ENCODE measurements at places on chromosomes 1 and 21. TPM values are rescaled to one million over a fixed set of nuclear protein-coding genes. Genes with fewer than 3 reads are reported as not detected.

DNA sequence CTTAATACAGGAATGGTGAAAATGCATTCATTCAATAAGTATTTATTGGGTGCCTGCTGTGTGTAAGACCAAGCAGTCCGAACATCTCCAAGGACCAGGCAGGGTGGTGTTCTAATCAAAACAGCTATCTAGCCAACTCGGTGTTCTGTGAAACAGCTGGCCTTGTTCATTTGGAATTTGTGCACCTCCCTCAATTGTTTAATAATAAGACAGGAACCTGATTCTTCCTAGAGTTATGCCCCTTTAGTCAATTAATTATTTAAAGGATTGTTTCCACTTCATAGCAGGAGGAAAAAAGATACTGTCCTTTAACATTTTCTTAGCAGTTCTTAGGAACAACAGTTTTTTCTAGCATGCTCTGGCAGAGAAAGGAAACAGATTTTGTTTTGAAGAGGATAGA, 30.4 kb downstream of the S100A10 start:
- H3K27ac ChIP-seq = no peak overlapping the region
- no peak for DNase-seq
- no peak overlapping the region for H3K4me3 ChIP-seq
- H3K4me1 ChIP-seq = no peaks in the 10 kb centered on the region

- peaks cover 70% of the 10 kb centered on the region for H3K4me1 ChIP-seq
- H3K4me3 ChIP-seq = no peak overlapping the region
- no peak overlapping the region for H3K27ac ChIP-seq
- DNase-seq = no peak
Observed at GRCh38 chr1:41851589-41851988, 67.1 kb downstream of the HIVEP3 start.

DNA sequence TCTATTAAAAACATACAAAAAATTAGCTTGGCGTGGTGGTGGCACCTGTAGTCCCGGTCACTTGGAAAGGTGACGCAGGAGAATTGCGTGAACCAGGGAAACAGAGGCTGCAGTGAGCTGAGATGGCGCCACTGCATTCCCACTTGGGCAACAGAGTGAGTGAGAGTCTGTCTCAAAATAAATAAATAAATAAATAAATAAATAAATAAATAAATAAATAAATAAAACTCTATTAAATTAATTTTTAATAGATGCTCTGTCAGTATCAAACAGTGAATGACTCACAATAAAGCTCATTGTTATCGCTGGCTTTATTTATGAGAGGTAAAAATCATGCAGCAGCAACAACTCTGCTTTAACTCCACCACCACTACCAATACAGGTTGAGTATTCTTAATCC, 72.8 kb downstream of the ABL2 start:
- H3K36me3 ChIP-seq = no peaks in the 10 kb centered on the region
- H3K27ac ChIP-seq = no peak overlapping the region
- H3K27me3 ChIP-seq = no peaks in the 10 kb centered on the region
- peaks cover 12% of the 10 kb centered on the region for H3K4me1 ChIP-seq
- no peak overlapping the region for H3K4me3 ChIP-seq

DNA sequence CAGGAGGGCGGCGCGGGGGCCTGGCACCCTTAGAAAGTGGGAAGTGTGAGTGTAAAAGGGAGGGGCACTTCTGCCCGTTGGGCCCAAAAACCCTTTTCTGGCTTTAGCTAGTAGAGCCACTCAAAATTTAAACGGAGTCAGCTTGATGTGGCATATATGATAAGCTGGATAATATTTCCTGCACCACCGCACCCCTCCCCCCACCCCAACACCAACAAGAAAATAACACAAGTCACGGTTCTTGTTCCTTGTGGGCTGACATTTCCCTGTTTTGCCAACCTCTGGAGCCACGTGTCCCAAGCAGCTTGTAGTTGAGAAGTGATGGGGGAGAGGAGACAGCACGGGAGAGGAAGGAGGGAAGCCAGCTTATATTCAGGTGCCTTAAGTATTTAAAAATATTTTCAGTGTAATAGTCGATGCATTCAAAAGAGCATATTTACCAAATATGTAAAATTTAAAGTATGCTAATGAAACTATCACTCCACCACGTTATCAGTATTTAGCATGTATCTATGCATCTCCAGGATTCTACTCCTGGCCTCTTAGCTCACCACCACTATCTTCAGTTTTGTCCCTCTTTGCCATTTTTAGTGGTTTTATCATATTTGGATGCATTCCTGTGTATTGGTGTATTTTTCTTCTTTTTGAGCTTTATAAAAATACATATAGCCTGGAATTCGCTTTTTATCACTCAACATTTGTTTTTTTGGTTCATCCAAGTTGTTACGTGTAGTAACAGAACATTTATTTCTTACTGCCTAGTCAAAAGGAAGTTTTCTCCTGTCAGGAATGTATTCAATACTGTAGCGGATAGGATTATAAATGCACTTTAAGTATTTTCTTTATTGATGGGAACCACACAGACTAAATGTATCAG, 773 bp upstream of the DDX59 start:
- H3K4me3 ChIP-seq = peak overlapping the region; percentile 99
- peaks cover 7% of the 10 kb centered on the region for H3K36me3 ChIP-seq
- DNase-seq = no peak

DNA sequence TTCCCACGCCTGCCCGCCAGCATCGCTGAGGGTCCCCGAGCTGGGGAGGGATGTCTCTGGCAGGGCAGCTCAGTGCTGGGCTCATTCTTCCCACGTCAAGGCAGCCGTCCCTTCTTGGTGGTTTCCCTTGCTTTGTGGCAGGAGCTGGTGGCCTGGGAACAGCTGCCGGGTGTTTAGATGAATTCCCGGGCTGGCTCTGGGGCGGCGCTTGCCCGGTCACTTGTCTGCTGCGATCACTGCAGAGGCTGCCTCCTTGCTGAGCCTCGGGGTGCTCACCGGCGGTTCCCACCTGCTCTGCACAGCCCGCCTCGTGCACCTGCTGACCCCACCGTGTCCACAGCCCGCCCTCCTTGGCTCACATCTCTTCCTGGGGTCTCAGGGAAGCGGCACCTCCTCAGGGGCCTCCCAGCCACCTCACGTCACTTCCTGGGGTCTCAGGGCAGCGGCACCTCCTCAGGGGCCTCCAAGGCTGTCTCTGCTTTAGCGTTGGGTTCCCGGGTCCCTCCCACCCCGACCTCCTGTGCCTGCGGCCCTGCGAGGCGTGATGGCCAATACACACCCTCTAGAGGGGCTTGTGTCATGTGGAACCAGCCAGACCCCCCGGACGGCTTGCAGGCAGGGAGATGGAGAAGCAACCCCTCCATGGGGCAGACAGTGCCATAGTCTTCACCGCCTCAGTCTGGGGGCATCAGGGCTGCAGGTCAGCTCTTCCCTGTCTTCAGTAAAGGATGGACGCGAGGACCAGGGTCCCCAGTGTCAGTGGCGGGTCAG, 13.5 kb downstream of the COL18A1 start:
- peaks cover 4% of the 10 kb centered on the region for H3K27me3 ChIP-seq
- DNase-seq = no peak
- no peak overlapping the region for H3K27ac ChIP-seq
- no peaks in the 10 kb centered on the region for H3K4me1 ChIP-seq

DNA sequence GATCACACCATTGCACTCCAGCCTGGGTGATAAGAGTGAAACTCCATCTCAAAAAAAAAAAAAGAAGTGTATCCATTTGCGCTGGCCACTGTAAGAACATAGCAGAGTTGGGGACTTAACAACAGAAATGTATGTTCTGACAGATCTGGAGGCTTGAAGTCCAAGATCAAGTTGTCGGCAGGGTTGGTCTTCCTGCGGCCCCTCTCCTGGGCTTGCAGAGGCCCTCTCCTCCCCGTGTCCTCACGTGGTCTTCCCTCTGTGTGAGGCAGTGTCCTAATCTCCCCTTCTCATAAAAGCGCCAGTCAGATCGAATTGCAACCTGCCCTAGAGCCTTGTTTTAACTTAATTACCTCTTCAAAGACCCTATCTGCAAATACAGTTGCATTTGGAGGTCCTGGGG, 52.6 kb downstream of the MT1HL1 start:
- H3K27me3 ChIP-seq = peaks cover 5% of the 10 kb centered on the region
- DNase-seq = no peak
- no peaks in the 10 kb centered on the region for H3K36me3 ChIP-seq
- H3K4me1 ChIP-seq = no peaks in the 10 kb centered on the region

- DNase-seq = no peak
- H3K36me3 ChIP-seq = peaks cover 8% of the 10 kb centered on the region
- no peak overlapping the region for H3K4me3 ChIP-seq
- no peak overlapping the region for H3K27ac ChIP-seq
Observed at GRCh38 chr21:45040157-45040711, 34.1 kb upstream of the ADARB1 start.

DNA sequence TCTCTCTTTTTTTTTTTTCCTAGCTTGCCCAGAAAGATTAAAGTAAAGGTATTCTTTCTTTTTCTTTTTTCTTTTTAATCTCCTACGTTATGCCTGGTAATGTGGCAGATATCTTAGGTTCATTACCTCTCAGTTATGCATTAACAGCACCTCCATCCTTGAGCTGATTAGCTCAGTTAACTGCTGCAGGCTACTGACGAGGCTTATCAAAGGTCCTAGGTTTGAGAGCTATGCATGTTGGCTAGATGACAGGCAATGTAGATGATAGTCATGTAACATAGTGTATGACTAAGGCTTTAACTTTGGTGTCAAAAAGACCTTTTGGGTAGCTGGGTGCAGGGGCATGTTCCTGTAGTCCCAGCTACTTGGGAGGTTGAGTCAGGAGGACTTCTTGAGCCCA, 53.7 kb upstream of the CACYBP start:
- H3K27ac ChIP-seq = no peak overlapping the region
- DNase-seq = no peak
- H3K36me3 ChIP-seq = no peaks in the 10 kb centered on the region
- H3K4me1 ChIP-seq = no peaks in the 10 kb centered on the region

GRCh38 chr1:232524056-232524455, 105.9 kb downstream of the SIPA1L2 start:
- H3K27me3 ChIP-seq = peaks cover 8% of the 10 kb centered on the region
- no peak overlapping the region for H3K4me3 ChIP-seq
- peaks cover 26% of the 10 kb centered on the region for H3K4me1 ChIP-seq
- no peaks in the 10 kb centered on the region for H3K36me3 ChIP-seq
- no peak overlapping the region for H3K27ac ChIP-seq

GRCh38 chr1:91700332-91700731, 185.6 kb downstream of the TGFBR3 start:
- H3K4me3 ChIP-seq = no peak overlapping the region
- H3K4me1 ChIP-seq = peaks cover 75% of the 10 kb centered on the region
- DNase-seq = no peak
- H3K27me3 ChIP-seq = peaks cover 28% of the 10 kb centered on the region
- peak overlapping the region; percentile 81 for H3K27ac ChIP-seq

GRCh38 chr1:241453732-241454131, 65.8 kb downstream of the FH start:
- H3K27me3 ChIP-seq = no peaks in the 10 kb centered on the region
- no peaks in the 10 kb centered on the region for H3K36me3 ChIP-seq
- no peaks in the 10 kb centered on the region for H3K4me1 ChIP-seq
- H3K4me3 ChIP-seq = no peak overlapping the region
- H3K27ac ChIP-seq = no peak overlapping the region

DNA sequence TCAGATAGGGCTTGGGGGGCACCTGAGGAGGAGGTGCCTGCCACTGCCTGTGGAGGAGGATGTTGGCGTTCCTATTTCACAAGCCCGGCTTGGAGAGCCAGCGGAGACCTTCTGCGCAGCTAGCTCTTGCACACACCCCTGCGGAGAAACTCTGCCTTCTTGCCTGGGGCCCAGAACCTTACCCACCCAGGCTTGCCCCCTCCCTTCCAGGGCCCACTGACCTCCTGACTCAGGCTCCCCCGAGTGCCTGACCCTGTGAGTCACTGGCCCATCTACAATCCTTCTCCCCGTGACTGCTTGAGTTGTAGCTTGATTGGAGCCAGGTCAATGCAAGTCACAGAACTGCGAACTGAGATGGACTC, 3.4 kb downstream of the HES2 start:
- no peak overlapping the region for H3K4me3 ChIP-seq
- H3K4me1 ChIP-seq = peaks cover 6% of the 10 kb centered on the region
- DNase-seq = no peak
- H3K27ac ChIP-seq = no peak overlapping the region
- H3K27me3 ChIP-seq = peaks cover 17% of the 10 kb centered on the region

GRCh38 chr21:41480086-41480690, 27.8 kb downstream of the TMPRSS2 start:
- no peaks in the 10 kb centered on the region for H3K27me3 ChIP-seq
- H3K4me3 ChIP-seq = no peak overlapping the region
- no peak for DNase-seq
- H3K4me1 ChIP-seq = no peaks in the 10 kb centered on the region

DNA sequence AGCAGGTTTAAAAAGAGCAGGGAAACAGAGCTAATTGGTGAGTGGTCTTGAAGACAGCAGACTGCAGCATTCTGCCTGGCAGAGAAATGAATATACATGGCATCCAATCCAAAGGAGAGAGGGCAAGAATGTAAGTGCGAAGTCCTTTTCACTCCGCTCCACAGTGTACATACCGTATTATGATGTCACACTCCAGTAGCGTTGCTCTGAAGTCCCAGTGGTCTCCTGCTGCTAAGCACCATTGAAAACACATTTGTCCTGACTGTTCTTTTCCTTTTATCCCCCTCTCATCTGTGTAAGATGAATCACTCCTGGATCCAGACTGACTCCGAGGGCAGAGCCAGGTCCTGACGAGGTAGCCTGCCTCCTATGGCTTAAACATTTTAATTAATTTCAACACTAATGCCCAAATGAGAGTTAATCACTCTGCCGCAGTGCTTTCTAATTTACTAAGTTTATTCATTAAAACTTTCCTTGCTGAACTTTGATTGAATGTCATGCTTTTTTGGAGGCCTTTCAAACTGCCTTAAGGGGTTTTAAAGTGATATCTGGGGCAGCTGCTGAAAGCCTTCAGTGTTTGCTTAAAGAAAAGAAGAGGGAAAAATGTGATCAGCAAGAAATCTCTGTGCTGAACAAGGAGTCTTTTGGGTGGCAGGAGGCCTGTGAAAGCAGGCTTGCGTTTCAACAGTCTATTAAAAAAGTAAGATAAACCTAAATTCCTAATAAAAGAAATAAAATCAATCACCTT, 227.2 kb downstream of the ATG4C start:
- no peaks in the 10 kb centered on the region for H3K4me1 ChIP-seq
- H3K27ac ChIP-seq = no peak overlapping the region
- H3K4me3 ChIP-seq = no peak overlapping the region
- no peak for DNase-seq

- no peak for DNase-seq
- H3K36me3 ChIP-seq = peaks cover 6% of the 10 kb centered on the region
- peaks cover 31% of the 10 kb centered on the region for H3K4me1 ChIP-seq
- no peaks in the 10 kb centered on the region for H3K27me3 ChIP-seq
- H3K4me3 ChIP-seq = no peak overlapping the region
- H3K27ac ChIP-seq = peak overlapping the region; percentile 47
Observed at GRCh38 chr1:21149855-21150432, 26.8 kb downstream of the EIF4G3 start.

The ZSCAN20 gene
- 0.68 TPM for polyA plus RNA-seq

The SERPINC1 gene
- polyA plus RNA-seq = not detected

The RHD gene
- polyA plus RNA-seq = 0.21 TPM

The DEDD gene
- polyA plus RNA-seq = 43.8 TPM

The RASSF5 gene
- polyA plus RNA-seq = 310 TPM

The SPOCD1 gene
- polyA plus RNA-seq = 0.24 TPM

The RNF186 gene
- polyA plus RNA-seq = not detected

The SPATA21 gene
- not detected for polyA plus RNA-seq

The C1orf232 gene
- not detected for polyA plus RNA-seq

The PRDM16 gene
- polyA plus RNA-seq = 0.29 TPM

The KLHDC7A gene
- polyA plus RNA-seq = not detected

The SLC22A15 gene
- polyA plus RNA-seq = 0.38 TPM

The SLC30A10 gene
- polyA plus RNA-seq = not detected

The CLIC4 gene
- 0.81 TPM for polyA plus RNA-seq

Data from immature natural killer cell (primary cell).